ENCODE measurements at places on chromosomes 7 and 10. TPM values are rescaled to one million over a fixed set of nuclear protein-coding genes. Genes with fewer than 3 reads are reported as not detected.

TRIL gene
- polyA plus RNA-seq: 6.3 TPM

DNA sequence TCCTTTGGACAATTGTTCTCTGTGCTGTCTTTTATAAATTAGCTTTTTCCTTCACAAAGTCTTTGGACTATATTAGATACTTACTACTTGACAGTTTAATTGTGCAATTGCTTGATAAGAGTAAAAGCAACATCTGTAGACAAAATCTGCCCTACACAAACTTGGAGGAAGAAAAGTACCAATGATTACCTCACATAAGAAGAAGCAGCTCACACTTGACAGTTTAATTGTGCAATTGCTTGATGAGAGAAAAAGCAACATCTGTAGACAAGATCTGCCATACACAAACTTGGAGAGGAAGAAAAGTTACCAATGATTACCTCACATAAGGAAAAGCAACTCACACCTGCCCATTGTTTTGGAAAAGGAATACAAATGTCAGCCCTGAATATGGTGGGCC lies 17.1 kb upstream of the SCIN start:
- DNase-seq: no peak

- no peak for DNase-seq
Observed at GRCh38 chr7:46660402-46660980, 739.4 kb upstream of the IGFBP3 start.

DNA sequence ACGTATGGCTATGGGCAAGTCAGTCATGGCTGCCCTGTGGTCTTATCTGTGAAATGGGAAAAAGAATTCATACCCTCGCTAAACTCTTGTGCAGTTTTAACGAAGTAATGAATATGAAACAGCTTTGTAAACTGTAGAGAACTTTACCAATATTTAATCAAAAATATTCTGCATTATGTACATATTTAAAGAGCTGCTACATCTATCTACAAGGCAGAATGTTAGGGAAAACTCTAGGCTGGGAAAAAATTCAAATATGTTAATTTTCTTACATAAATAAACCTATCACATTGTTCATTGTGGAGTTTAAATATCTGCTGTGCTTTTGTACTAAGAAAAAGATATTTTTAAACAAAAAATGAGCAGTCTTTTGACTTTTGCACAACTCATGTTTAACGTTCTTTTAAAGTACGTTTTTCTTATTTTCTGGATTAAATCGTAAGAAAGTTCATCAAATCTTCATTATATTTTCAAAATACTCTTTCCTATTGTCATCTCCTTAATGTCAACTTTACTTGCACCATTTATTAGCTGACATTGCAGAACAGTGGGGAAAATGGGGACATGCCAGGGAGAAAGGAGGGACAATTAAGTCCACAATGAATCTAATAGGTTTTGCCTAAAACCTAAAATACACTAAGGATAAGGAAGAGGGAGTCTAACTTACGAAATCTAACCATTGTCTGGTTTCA lies 57.5 kb downstream of the ICA1 start:
- DNase-seq: no peak

DNA sequence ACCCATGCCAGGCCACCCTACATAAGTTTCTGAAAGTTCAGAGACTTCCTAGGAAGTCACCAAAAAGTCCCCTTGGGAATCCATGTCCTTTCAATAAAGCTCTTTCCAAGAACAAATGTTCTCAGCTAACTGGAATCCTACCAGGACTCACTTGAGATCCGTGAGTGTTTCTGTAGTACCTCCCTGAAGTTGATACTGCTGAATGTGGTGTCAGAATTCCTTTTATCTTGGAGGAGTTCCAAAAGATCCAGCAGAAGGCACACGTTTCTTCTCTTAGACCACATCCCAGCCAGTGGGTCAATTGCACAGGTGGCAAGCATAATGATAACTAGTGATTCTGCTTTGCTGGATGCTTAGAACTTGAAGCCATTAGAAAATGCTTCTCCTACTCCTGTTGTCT lies 689.7 kb upstream of the IGFBP3 start:
- no peak for DNase-seq

TYSND1 gene
- 15.7 TPM for polyA plus RNA-seq

Data from large intestine (tissue), 12 donors.